Neuronal stem cell (in vitro differentiated cells): ENCODE measurements at places on chromosomes 5 and 9.
A peak's percentile ranks its signal among the peaks of the same experiment; 100 is the strongest.

DNA sequence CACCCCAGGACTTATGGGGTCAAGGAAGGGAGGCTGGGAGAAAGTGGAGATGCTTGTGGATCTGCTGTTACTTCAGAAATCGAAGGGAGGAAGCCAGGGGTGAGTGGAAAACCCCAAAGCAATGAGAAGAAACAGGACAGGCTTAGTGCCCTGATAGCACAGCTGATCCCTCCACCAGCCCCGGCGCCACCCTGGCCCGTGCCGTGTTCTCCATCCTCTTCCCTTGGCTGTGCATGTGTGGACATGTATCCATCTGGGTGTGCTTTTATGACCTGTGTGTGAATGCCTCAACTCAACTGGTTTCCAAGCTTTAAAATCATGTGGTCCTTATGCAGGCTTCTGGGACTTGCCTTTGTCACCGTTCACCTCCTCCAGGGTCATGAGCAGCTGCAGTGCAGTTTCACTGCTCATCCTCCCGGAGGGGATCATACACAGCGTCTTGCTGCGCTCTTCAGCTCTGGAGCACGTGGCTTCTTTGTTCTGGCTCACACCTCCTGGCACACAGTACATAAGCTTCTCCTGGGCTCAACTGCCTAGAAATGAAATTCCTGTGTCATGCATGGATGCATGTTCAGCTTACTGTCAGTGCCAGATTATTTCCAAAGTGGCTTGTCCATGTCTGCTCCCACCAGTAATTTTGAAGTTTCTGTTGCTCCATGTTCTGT, 58.2 kb downstream of the IPPK start:
- no peak for DNase-seq

DNA sequence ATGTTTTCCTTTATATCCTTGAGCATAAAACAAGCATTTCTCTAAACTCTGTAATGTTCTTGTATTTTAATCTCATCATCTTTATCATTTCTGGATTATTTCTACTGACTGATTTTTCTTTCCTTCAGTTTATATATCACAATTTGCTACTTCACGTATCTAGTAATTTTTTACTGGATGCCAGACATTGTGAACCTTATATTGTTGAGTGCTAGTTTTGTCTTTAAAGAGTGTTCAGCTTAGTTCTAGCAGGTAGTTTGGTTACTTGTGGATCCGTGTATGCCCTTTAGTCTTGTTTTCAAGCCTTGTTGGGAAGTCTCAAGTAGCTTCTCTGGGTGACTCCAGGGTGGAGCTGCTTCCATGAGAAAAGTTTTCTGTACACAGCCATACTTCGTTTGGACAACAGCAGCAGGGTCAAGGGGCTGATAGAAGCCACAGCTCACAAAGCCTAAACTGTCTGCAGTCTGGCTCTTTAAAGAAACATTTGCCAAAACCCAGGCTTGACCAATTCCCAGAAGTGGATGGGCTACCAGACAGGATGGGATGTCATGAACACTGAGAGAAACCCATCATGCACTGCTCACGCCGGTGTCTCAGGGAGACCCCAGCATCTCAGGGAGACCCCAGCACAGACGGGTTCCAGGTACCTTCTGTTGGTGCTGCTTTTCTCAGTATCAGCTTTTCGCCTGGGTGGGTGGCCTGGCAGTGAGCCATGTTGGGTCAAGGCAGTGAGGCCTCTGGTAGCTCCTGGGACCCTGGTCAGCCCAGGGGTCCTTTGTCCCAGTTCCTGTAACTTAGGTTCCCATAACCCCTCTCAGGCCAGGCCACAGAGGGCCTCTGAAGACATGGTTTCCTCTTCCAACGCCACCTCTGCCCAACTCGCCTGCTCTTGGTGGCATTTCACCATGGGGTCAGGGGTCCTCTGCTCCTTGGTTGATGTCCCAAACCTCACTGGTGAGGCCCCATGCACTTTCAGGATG, 29.1 kb downstream of the TRIP13 start:
- DNase-seq = no peak

DNA sequence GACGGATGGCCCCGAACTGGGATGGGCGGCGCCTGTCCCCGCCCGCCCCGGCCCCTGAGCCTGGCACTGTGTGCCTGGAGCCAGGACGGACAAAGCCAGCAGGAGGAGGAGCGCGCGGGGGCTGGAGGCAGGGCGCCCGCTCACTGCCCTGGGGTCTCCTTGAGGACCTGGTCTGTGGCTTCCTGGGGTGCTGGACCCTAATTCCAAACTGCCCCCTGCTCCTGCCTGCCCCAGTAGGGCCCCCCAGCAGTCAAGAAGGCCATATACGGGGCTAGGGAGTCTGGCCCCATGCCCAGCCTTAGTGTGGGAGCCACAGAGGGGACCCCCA, 29.2 kb upstream of the RXRA start:
- DNase-seq = no peak

GRCh38 chr5:111447099-111447498, 65.2 kb downstream of the STARD4 start:
- no peak for DNase-seq

DNA sequence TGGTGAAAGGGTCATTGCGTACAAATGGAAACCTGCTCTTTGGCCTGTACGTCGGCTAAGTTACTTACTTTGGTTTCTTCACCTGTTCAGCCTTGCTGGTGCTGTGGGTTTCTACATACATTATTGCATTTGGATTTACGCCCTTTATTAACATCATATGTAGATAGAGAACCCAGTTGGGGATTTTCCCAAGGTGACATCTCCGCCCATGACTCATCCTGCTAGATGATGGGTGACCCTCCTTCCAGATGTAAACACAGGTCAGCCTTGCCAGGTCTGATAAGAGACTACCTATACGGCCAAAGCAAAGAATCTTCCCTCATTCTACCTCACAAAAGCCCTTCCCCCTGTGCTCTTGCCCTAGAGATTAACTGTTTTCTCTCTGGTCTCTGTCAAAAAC, 360.9 kb downstream of the KDM4C start:
- DNase-seq = no peak

DNA sequence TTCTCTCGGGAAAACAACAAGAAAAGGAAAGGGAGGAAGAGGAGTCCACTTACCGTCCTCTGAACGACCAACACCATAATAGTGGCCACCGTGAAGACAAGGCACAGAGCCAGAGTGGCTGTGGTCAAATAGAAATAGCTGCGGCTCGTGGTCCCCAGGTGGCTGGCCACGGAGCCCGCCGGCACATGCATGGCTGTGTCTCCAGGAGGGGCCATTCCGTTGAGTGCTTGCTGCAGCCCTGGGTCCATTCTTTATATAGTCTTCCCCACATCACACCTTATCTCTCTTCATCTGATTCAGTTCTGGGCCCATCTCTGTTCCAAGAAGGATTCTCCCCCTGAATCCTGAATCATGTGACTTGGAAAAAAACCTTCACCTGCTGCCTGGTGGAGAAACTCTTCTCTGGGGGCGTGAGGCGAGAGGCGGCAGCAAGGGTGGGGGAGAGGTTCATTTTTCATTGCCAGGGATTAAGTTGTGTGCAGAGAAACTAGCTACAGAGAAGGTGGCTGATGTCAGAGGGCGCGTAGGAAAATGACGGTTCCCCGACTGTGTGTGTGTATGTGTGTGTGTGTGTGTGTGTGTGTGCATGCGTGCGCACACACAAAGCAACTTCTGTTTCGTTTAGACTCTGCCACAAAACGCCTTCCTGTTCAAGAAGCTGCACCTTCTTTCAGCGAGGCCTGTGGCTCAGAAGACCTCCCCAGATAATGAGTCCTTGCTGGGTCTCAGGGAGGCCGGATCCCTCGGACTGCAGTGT, at the start of gene TNFSF8:
TSS of gene TNFSF8 (minus strand) at position 536 of the 757 bp plus-strand sequence. CDS start at position 248, 288 bp downstream.
- DNase-seq = no peak

- no peak for DNase-seq
Measured at GRCh38 chr5:135442431-135443160, 4.6 kb downstream of the DCANP1 start.

DNA sequence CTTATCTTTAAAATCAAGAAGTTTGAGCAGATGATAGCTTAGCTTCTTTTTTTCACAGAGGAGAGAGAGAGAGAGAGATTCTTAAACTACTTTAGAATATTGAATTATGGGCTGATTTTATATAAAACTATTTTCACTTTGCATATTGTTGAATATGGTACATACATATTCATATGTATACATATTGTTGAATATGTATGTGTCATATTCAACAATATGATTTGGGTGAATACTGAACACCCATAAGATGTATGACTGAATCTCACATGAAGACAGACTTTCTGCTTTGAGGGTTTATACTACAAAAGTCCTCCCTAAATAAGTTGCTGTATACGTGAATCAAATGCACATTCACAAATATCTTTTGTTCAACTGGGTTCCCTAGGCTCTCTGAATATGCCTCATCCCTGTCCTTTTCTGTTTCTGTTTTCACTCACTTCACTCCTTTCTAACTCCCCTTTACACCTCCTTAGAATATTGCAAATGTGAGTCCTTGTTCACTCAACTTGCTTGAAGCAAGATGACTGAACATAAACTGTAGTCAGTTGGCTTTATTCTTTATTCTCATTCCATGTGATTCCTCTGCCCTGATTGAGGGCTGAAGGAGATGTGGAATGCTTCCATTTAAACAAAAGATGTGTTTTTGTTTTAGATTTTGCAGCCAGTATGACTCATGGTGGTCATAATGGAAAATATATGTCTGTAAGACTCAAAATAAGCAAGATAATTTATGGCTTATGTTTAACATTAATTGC, 225.4 kb upstream of the DAB2 start:
- DNase-seq = no peak

DNA sequence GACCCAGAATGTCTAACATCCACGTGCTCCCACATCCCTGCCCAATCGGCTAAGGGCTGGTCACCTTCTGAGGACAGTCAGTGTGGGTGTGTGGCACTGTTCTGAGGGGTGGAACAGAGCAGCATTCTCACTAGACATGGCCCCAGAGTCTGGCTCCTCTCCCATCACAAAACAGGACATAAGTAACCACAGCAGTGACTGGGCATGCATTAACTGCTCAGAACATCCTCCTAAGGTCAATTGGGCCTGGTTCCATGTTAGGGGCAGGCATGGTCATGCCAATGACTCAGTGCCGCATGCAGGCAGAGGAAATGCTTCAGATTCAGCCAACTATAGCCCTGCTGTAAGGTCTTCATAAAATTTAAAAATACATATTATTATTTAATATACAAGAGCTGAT, 12.9 kb downstream of the MACROH2A1 start:
- DNase-seq = no peak

DNA sequence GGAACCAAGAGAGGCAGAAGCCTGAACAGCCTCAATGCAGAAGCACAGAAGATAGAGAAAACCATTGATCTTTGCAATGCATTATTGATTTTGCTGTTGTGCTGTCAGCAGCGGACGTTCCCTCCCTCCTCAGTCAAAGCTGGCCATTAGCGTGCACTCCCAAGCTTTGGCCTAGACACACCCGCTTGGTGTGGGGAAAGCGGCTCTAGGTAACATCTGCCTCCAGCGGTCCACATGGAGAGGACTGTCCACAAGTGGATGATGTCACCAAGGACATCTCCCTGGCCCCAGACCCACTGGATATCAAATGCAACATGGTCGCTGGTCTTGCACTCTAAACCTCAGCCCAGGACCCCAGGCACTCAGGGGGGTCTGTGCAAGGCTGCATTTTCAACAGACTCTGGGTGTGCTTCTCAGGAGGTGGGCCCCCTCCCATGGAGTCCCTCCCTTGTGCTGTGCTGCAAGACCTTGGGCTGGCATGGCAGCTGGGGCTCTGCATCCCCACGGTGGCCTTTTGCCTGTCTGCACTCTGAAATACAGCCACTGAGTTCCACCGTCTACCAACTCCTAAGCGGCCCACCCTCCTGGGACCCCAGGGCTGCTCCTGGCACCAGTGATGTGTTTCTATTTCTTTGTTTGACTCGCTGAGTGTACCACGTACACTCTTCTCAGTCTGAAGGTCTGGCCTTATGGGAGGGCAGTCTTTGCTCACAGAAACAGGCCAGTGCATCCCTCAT, 1.9 kb downstream of the SEMA4D start:
- no peak for DNase-seq

- DNase-seq = no peak
Measured at GRCh38 chr9:10274988-10275387, 337.8 kb downstream of the PTPRD start.

DNA sequence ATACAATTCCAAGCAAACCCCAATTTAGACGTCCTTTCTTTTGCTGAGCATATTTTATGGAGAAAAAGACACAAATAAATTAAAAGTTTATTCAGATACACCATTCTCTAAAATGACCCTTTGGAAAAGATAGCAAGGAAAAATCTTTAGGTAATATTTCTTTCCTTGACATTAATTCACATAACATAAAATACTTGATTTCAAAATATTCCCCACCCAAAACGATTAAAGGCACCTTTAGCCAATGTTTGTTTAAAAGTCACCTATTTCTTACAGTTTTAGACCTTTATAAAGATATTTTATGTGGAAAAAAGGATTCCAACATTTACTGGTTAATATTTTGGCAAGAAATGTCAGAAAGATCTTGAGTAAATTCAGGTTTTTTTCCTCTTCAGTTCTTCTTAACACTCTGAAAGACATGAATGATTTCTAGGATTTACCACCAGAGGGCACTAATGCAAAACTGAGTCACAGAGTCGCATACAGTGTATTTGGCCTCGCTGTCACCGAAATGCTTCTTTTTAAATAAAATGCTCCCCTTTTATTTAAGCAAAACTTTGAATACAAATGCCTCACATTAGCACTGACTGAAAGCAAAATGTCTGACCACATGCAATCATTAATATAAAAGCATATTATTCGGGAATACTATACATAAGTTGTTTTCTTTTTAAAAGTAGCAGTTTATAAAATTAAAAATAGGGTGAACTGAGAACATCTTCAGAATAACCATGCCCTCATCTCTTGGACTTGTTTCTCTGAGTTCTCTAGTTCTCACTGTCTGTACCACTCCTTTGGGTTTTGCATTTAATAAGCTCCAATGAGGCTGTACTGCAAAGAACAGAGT, 122.5 kb downstream of the SLC1A3 start:
- DNase-seq = peak; percentile 61

GRCh38 chr5:151086905-151087360, 6.1 kb upstream of the TNIP1 start:
- no peak for DNase-seq

- no peak for DNase-seq
Measured at GRCh38 chr5:181222630-181223057, 437 bp upstream of the TRIM41 start.

- no peak for DNase-seq
Measured at GRCh38 chr9:128375865-128376264, 4.7 kb downstream of the URM1 start.

DNA sequence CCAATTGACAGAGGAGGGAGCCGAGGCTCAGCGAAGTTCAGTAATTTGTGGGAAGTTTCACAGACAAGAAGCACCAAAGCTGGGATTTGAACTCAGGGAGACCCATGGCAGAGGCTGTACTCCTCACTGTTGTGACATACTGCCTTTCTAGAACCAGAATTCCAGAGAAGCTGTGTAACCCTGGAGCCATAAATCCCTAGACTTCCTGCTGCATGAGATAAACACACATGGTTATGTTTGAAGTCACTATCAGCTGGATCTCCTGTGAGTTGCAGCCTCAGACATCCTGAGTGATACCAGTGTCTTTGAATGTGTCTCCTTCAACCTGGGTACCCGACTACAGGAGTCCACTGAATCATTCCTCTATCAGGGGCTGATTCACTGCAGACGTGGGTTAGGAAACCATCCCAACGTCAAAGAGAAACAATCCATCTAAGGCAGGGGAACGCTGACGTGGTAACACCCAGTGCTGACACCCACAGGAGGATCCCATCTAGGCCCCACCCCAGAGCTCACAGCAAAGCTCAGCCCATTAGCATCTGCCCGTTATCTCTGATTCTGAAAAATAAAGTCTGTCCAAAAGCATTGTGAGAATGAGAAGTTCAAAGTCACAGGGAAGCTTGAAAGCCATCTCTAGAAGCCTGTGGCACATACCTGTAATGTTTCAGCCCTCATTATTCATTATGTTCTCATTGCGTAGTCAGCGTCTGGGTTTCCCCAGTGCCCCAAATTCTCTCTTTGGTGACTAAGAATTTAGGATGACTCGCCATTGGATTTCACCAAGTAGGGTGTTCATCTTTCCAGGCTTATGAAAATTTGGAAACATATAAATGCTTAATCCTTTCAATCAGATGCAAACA, 36.3 kb upstream of the BASP1 start:
- DNase-seq = no peak
